Transverse colon (tissue), 4 donors: ENCODE measurements at places on chromosomes 1 and 21.

- DNase-seq: no peak
Observed at GRCh38 chr1:3954170-3955169, 54.4 kb upstream of the C1orf174 start.

GRCh38 chr1:108527837-108528236 lies 32.1 kb upstream of the EEIG2 start:
- no peak for DNase-seq

- DNase-seq: peak; percentile 88
Observed at GRCh38 chr1:61184040-61184713, 101.8 kb downstream of the NFIA start.

- no peak for DNase-seq
Observed at GRCh38 chr1:36411674-36412648, 14.3 kb upstream of the LSM10 start.

GRCh38 chr1:15426492-15427279 lies 11.6 kb upstream of the CTRC start:
- DNase-seq: peak; percentile 79
